ENCODE measurements at places on chromosomes 12 and 14.

- DNase-seq = no peak
Observed at GRCh38 chr12:67523538-67523937, 125.0 kb upstream of the DYRK2 start.

GRCh38 chr14:90452366-90452765, 55.5 kb downstream of the CALM1 start:
- no peak for DNase-seq

GRCh38 chr14:71117839-71118743, 210.8 kb downstream of the PCNX1 start:
- peak; percentile 39 for DNase-seq

- DNase-seq = no peak
Observed at GRCh38 chr14:73744175-73744867, 30.1 kb upstream of the PNMA1 start.

GRCh38 chr14:100213956-100214769, 24.8 kb upstream of the YY1 start:
- DNase-seq = peak; percentile 93

DNA sequence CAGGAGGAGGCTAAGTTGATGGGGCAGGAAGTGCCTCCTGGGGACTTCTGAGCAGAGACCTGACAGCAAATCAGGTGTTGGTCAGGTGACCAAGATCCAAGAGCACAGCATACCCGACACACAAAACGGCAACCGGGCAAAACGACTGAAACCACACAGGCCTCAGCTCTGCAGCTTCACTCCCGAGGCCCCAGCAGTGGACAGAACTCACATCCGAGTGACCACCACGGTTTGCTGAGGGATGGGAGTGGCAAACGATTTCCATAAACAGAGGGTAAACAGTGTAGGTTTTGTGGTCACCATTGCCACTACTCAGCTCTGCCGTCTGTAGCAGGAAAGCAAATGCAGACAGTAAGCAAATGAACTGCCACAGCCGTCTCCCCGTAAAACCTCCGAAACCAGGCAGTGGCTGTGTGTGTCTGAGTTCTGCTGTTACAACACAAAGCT, 14.4 kb downstream of the CHFR start:
- no peak for DNase-seq

DNA sequence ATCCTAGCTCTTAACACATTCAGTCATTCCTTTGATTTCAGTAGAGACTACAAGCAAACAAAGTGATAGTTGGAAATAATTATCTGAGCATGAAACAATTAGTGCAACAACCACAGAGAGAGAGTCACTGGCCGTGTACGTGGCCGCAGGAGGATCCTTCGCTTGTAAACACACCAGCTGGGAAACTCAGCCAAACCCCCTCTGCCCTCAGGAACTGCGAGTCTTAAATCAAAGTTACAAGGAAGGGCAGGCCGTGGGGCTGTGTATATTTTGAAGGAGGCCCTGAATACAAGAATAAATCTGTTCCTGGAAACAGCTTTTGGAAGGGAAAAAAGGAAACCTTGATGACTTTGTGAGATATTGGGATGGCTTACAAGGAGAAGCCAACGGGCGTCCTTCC, 164.5 kb downstream of the ANO2 start:
- DNase-seq = no peak

DNA sequence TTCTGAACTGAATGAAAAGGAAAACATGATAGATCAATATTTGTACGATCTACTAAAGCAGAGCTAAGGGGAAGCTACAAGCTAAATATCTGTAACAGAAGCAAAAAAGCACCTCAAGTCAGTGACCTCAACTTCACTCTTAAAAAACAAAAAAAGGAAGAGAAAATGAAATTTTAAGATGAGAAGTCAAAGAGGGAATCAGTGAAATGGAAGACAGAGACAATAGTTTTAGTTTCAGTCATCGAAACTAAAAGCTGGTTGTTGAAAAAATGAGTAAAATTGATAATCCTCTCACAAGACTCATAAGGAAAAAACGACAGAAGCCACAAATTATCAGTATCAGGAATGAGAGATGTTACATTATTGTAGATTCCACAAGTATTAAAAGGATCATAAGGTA, 11.9 kb upstream of the SLC2A13 start:
- DNase-seq = peak; percentile 62

GRCh38 chr14:68627868-68628604, 164.8 kb downstream of the ZFP36L1 start:
- peak; percentile 64 for DNase-seq

GRCh38 chr14:96299441-96299840, 43.4 kb downstream of the BDKRB1 start:
- DNase-seq = no peak

- DNase-seq = no peak
Observed at GRCh38 chr14:50622978-50623377, 45.1 kb downstream of the SAV1 start.

DNA sequence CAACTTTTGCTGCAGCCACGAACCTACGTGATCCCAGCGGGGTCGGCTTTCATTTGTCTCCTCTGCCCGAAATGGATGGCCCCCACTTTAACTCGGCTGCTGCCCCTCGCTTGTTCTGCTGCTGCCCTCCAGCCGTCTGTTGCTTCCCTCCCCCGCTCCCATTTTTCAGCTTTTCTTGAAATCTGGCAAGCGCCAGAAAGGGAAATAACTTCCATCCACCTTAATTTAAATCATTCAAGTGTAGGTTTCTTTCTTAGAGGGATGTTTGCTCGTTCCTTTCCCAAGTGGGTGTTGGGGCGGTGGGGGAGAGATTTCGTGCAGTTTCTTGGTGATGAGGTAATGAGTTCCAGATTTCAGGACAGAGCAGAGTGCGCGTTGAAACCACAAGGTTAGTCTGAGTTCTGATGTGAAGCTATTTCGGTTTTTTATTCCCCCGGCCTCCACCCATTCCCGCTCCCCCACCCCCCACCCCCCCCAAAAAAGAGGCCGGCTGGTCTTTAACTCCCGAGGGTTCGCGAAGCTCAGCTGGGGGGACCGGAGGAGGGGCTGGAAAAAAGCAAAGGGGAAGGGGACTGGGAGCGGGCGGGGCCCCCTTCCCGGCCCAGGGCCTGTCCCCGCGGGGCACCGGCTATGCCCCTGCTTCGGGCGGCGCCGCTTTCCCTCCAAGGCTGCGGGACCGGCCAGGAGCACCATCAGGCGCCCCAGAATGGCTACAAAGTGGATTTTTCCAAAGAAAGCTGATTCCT, 2.2 kb upstream of the ZFP36L1 start:
- DNase-seq = peak; percentile 82

GRCh38 chr14:102949801-102950451, 27.5 kb downstream of the AMN start:
- DNase-seq = no peak

DNA sequence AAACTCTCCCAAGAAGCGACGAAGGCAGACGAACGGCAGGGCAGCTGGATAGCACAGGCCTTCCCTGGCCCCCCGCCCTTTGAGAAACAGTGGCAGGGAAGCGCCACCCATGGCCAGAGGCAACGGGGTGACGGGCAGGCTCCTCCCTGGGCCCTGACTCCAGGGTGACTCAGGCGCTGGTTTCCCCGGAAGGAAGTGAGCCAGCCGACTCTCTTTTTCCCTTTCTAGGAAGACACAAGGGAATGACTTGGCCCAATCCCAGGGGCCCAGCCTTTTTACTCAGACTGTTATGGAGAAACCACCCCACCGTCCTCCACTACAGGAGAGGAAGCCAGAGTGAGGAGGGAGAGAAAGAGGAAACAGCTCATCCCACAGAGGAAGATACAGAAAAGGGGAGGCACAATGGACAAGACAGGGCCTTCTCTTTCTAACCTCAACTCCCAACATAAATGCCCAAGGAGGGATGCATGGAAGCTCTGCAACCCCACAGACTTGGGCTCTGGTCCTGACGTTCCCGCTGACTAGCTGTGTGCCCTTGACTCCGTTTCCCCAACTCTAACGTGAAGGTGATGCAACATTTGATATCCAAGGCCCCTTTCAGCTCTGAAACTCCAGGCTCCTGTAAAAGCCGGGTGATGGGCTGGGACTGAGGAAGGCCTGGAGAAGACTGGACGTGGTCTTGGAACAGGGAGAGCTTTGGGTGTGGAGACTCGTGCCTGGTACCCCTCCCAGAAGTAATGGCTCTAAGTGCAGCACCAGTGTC, 27.9 kb downstream of the ACTN1 start:
- no peak for DNase-seq

DNA sequence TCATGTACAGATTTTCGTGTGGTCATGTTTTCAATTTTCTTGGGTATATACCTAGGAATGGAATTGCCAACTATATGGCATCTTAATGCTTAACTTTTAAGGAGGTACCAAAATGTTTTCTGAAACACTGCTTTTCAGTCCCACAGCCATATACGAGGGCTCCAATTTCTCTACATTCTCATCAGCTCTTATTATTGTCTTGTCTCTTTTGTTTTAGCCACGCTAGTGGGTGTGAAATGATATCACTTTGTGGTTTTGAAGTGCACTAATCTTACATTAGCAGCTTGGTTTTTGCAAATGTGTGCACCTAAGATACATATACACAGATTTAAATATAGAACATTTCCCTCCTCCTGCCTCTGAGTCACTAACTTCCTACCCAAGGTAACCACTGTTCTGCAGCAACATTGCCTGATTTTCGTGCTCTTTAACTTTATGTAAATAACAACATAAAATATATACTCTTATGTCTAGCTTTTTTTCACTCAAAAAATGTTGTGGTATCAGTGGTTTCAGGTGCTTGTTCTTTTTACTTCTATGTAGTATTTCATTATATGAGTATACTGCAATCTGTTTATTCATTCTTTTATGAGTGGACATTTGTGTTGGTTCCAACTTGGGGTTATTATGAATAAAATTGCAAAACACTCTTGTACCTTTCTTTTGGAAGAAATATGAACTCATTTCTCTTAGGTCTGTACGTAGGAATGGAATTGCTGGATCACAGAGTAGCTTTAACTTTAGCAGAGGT, 73.1 kb downstream of the ZFP36L1 start:
- DNase-seq = no peak

DNA sequence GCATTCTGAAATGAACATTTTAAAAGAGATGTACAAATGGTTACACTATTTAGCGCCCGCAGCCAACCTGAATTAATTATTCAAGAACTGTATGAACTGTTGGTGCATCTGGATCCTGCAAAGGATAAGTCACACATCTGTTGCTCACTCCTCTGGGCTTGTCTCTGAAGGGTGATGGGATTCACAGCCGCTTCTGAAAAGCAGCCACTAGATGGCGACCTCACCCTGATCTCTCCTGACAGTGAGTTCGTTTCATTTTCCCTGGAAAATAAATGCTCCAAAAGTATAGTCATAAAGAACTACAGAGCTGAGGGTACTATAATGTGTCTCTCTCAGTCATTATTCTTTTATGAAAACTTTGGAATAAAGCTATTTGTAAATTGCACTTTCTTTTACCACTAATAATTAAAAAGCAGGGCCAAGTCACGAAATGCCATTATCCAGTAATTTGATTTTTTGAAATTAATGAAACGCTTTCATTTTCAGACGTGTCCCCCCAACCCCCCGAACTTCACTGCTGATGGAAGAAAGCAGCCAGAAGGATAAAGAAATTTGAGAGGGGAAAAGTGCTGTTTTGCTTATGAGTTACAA, 789.6 kb downstream of the NRXN3 start:
- peak; percentile 68 for DNase-seq

GRCh38 chr12:29582677-29583272, 85.3 kb upstream of the OVCH1 start:
- DNase-seq = no peak

- no peak for DNase-seq
Observed at GRCh38 chr12:103687253-103687652, 100.2 kb downstream of the STAB2 start.

DNA sequence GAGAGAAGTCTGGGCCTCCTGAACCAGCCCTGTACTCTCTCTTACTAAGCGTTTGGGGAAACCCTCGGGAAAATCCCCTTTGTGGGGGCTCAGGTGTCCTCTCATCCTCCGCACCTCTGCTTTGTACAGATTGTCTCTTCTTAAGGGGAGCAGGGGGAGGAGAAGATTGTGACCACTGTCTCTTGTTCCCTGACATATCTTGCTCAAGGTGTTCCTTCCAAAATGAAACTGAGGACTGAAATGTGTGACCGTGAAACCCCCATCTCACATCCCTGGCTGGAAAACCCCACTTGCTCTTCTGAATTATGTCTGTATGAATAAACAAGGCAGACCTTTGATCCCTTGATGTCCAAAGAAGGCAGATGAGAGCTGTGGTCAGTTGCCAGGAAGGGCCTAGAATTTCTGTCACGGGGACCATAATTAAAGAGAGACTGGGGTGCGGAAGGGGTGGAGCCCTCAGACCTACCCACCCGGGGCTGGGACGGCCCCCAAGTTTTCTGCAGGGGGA, 369.8 kb downstream of the AACS start:
- peak; percentile 85 for DNase-seq

GRCh38 chr12:49902399-49903350, 1.0 kb downstream of the FAIM2 start:
- DNase-seq = no peak

- DNase-seq = no peak
Observed at GRCh38 chr14:105979446-105979845, 453.1 kb downstream of the TMEM121 start.

- no peak for DNase-seq
Observed at GRCh38 chr14:84806622-84807021, 723.3 kb upstream of the FLRT2 start.

DNA sequence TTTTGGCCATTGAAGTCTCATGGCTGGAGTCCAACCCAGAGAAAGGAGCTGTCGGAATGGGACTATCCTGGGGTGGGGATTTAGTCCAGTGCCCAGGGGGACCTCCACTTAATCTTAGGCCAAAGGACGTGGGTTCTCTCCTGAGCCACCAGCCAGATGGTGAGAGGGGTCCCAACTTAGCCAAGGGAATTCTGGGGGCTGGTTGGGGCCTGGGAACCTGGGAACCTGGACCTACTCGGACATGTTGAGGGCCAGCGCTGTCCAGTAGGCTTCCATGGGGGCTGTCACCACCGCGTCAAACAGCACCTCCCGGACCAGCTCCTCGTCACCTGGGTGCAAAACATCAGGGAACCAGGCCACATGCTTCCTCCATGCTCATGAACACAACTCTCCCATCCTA, 33.4 kb downstream of the LRTM2 start:
- DNase-seq = no peak

DNA sequence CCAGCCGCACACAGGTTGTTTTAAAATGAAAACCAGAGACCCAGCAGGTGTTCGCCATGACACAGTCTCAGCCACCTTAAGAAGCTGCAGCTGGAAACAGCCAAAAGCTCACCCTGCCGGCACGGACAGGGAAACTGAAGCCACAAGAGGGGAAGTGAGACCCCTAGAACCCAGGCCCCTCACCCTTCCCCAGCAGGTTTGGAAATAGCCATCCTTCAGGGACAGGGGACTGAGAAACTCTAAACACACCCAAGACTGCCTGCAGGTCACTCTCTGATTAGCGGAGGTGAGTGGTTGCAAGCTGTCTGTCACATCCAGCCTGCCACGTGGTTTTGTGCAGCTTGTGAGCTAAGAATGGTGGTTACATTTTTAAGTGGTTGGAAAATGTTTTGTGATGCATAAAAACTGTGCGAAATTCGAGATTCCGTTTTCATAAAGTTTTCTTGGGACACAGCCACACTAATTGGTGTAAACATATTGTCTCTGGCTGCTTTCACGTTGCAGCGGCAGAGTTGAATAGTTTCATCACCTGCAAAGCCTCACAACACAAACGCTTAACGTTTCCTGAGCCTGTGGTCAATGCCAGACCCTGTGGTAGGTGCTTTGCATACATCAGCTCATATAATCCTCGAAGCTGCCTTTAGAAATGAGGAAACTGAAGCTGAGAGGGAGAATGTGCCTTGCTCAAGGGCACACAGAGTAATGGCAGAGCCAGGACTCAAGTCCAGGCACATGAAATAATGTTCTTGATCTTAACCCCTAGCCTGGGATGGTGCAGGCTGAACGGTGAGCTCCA, 1.7 kb upstream of the SELPLG start:
- peak; percentile 98 for DNase-seq

- no peak for DNase-seq
Observed at GRCh38 chr12:95674631-95675030, 115.9 kb downstream of the NTN4 start.

Measured in GM12865 (cell line).